Right renal cortex interstitium (tissue), 3 donors: ENCODE measurements at places on chromosomes 7 and 10. TPM values are rescaled to one million over a fixed set of nuclear protein-coding genes. Genes with fewer than 3 reads are reported as not detected.

The CTAGE4 gene
- polyA plus RNA-seq, result 2.7 TPM

The PNLIPRP3 gene
- not detected for polyA plus RNA-seq

The GIMAP2 gene
- polyA plus RNA-seq, result 10.5 TPM

The CYP2E1 gene
- polyA plus RNA-seq, result 0.93 TPM

DNA sequence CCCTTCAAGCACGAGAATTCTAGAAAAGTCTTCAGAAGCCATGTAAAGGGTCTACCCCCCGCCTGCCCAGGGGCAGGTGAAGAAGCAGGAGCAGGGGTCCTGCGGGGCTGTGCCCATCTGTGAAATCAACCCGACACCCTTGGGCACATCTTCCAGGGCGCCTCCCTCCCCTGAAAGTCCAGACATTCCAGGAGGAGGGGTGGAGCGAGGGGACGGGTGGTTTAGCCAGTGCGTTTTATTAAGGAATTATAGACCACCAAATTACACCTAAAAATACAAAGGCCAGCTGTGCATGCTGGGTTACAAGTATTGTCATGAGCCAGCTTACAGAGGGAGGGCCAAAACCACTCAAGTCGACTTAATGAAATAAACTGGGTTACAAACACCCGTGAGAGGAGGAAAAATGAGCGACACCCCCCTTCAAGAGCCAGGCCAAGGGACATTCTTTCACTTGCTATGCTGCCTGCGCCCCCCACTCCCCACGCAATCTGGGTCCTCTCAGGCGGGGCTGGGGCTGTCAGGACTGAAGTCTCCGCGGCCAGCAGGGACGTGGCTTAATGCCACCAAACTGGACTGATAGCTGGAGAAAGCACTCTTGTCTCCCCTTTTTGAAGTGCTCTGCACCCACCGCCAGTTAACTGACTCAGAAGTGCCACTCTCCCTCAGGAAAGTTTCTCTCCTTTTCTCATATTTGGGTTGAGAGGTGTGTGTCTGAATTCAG lies 360.3 kb downstream of the FRMD4A start:
- DNase-seq, result no peak
